Activated CD8-positive, alpha-beta T cell treated with anti-CD3 and anti-CD28 coated beads, Interleukin-2, amount 10 ng/mL, durations not matched to agents 7 days and 5 days (primary cell): ENCODE measurements at places on chromosomes 3 and 15.

- no peak for DNase-seq
These were observed 96.1 kb downstream of the APBA2 start for GRCh38 chr15:28981921-28982320.

DNA sequence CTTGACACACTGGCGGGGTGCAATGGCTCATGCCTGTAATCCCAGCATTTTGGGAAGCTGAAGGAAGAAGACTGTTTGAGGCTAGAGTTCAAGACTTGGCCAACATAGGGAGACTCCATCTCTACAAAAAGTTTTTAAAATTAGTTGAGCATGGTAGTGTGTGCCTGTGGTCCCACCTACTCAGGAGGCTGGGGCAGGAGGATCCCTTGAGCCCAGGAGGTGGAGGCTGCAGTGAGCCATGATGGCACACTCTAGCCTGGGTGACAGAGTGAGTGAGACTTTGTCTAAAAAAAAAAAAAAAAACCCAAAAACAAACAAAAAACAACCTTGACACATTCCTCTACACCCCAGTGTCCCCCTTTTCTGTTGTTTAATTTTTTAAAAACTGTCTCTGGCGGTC lies 4.0 kb upstream of the ITPKA start:
- DNase-seq = no peak

DNA sequence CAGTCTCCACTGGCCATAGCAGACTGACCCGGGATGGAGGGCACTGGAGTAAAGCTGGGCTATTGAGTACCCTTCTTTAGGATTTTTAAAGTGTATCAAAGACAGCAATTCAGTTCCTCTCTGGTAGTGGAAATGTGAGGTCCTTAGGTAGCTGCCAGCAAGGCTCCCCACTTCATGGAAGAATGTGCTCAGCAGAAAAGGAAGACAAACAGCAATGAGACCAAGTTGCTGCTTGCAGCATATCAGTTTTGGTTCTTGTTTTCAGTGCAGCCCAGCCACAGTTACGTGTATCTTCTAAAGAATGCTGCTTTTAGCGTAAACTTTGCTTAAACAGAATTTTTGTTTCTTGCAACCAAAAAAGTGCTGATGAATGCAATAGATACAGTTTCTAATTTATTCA lies 374.0 kb upstream of the CBLB start:
- no peak for DNase-seq

- DNase-seq = no peak
These were observed 15.6 kb upstream of the FILIP1L start for GRCh38 chr3:100129941-100130340.
